ENCODE measurements at places on chromosomes 12 and 14.

GRCh38 chr12:108514468-108514972 is 557 bp upstream of the FICD start:
- DNase-seq = no peak

- DNase-seq = no peak
These were observed 61.8 kb downstream of the LRRK2 start for GRCh38 chr12:40286583-40286982.

DNA sequence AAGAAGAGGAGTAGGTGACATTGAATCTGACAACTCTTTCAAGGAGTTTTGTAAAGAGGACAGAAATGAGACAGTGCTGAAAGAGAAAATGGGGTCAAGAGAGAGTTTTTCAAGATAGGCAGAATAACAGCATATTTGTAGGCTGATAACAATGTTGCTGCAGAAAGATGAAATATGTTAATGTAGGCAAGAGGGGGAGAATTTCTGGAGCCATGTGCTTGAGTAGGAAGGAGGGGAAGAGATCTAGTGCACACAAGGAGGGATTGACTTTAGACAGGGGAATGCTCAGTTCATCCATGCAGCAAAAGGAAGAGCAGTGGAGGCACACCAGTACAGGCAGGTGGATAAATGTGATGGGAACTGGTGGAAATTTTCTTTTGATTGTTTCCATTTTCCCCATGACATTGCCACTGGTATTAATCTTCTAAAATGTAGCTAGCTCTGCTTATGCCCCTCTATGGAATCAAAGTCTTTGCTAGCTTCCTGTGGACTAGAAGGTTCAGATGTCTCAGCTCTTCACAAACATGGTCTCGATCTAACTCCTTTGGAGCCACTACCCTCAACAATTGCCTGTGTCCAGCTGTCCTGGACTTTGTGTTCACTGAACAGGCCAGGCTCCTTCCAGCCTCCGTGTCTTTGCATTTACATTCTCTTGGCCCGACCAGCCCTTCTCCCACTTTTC is 9.1 kb downstream of the PROX2 start:
- DNase-seq = no peak

DNA sequence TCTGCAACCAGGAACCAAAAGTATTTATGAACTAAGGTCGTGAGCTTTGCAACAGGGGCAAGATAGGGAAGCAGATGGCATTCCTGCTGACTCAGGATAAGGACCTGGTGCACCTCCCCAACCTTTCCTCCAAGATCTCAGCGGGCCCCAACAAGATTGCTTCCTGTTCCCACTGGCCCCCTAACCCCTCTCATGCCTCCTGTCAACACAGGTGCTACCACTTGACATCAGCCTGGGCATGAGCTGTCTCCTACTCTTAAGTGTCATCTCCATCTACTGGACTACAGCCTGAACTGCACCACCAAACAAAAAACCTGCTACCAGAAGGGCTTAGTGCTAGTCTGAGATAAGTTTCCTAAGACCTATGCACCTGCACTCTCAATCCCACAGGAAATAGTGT is 32.7 kb downstream of the MED6 start:
- no peak for DNase-seq

DNA sequence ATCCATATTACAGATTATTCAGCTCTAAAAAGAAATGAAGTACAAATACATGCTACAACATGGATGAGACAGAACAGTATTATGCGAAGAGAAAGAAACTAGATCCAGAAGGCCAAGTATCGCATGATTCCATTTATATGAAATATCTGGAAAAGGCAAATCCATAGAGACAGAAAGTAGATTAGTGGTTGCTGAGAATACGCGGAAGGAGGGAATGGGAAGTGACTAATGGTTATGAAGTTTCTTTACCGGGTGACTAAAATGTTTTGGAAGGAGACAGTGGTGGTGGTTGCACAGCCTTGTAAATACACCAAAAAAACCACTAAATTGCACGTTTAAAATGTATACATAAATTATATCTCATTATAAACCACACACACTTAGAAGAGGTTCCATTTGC is 12.5 kb downstream of the PRDM4 start:
- no peak for DNase-seq
